EL (cell line): ENCODE measurements at places on chromosomes 3 and 15.

DNA sequence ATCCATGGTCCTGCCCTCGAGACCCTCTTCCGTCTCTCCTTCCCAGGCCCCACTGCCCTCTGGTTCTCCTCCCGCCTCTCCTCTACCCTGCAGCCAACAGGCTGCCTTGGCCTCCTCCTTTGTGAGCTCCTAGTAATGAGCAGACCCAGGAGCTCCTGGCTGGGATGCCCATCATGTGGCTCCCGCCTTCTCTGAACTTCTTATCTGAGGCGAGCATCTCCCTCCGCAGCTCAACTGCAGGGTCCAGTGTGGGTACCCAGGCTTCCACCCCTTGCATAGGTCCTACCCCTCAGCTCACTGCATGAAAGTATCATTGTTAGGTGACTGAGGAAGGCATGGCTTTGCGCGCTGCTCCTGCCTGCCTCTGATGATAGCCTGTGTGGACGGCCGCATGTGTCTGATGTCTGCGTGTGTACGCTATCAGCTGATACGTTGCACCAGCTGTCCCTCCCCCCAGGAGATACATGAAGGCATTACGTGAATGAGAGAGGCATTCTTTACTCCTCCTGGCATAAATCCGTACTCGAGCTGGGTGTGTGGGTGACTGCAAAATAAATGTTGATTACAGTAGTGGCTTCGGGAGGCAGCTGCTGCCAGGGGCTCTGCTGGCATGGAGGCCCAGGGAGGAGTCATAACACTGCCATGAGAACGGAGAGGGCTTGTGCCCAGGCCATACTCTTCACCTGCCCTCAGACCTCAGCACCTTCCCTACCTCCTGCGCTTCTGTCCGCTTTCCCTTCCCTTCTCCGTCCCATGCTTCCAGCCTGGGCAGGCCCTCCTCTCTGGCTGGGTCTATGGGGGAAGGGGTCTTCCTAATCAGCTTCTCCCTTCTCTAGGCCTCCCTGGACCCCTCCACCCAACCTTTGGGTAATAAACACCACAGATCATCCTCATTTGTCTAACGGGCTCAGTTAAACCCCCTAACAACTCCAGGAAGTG, 48.8 kb downstream of the ZNF710 start:
- DNase-seq, result no peak

DNA sequence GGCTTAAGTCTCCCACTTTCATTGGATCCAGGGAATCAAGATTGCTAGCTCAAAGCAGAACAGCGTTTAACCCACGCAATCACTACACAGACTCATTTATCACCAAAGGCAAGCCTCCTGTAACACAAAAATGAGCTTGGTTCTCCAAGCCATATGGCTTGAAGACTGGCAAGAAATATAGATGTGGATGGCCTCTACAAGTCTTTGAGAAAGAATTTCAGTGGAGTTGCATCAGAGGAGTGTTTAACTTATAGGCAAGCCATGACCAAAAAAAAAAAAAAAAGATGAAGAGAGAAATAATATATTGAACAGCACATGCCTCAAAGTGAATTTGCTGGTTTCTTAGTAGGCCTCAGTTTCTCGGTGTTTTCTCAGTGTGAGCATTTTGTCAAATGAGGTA, 27.3 kb downstream of the PDZRN3 start:
- DNase-seq, result no peak

DNA sequence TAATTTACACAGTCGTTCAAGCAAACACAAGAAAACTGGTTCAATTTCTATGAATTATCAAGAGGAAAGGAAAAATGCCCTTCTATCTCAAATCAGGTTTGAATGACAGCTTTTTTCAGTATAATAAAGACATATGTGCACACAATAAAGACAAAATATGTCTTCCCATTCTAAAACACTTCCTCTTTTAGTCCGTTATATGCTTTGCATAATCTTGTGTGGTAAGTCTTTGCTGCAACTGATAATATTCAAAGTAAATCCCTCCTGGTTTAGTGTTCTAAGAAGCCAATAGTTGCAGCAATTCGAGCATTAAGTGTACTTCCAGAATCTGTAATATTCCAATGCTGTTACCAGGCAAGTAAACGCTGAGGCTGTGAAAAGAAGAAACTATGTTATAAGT, 43.7 kb upstream of the MAPKBP1 start:
- DNase-seq, result no peak

DNA sequence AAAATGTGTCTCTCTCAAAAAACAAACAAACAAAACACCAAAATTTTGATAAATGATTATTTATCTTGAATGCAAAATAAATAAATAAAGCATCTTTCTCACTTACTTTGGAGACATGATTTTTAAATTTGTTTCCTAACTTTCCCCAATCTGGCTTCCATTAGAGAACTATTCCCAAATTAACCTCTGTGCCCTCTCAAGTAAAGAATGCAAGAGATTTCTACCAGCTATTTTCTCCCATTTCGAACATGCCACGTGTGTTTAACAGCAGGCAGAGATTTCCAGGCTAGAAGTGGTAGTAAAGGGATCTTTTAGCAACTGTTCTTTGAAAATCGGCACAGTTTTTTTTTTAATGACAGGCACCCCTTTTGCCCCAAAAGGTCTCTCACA, 269.1 kb downstream of the SHQ1 start:
- DNase-seq, result no peak

GRCh38 chr3:52234516-52235447, 4.2 kb downstream of the TWF2 start:
- DNase-seq, result no peak

- no peak for DNase-seq
Measured at GRCh38 chr15:94235041-94235440, 3.7 kb downstream of the MCTP2 start.

DNA sequence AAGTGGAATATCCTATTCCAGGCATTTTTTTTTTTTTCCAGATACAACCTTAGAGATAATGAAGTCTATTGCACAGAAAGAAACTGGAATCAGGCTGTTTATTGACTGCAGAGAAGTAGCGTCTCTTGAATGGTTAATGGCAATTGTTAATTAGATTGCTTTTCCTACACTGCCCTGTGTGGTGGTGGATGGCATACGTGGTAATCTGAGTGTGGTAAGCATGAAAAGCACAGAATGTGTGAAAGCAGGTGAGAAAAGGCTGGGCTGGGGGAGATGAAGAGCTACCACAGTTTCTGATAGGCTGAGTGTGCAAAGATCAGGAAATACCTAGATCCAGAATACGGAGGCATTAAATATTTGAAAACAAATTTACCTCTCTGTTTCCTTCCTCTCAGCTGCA, 486.3 kb upstream of the TBL1XR1 start:
- DNase-seq, result no peak

- DNase-seq, result no peak
Measured at GRCh38 chr3:127997961-127998360, 54.3 kb upstream of the SEC61A1 start.
